Trophoblast cell (in vitro differentiated cells and primary cell): ENCODE measurements at places on chromosomes 3 and 15.

DNA sequence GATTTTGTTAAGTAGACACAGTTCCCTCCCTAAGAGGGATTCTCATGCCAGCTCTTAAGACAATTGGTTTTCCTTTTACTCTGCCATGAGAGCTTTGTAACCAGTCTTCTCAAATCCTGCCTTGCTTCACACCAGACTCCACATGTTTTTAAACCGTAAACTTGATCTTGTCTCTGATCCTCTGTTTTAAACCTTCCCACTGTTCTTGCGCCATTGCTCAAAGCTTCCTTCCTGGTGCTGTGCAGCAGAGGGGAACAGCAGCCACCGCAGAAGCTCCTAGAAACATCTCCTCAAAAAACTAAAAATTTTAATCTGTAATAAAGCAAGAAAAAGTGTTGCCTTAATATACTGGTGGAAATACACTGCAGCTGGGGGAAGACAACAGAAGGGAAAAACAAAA is 154.5 kb upstream of the SATB1 start:
- DNase-seq: no peak
- no peaks in the 10 kb centered on the region for H3K4me1 ChIP-seq
- H3K4me3 ChIP-seq: no peak overlapping the region
- H3K27me3 ChIP-seq: no peaks in the 10 kb centered on the region

DNA sequence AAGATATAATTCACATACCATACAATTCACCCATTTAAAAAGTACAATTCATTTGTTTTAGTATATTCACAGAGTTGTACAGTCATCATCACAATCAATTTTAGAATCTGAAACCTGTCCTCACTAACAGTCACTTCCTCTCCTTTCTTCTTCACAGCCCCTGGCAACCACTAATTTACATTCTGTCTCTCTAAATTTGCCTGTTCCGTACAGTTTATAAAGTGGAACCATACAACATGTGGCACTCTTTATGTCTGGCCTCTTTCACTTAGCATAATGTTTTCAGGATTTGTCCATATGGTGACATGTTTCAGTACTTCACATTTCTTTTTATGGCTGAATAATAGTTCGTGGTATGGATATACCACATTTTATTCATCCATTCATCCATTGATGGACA is 22.7 kb downstream of the ERICH6 start:
- H3K27me3 ChIP-seq: no peaks in the 10 kb centered on the region
- H3K4me1 ChIP-seq: no peaks in the 10 kb centered on the region
- DNase-seq: no peak
- no peaks in the 10 kb centered on the region for H3K36me3 ChIP-seq
- H3K4me3 ChIP-seq: no peak overlapping the region

DNA sequence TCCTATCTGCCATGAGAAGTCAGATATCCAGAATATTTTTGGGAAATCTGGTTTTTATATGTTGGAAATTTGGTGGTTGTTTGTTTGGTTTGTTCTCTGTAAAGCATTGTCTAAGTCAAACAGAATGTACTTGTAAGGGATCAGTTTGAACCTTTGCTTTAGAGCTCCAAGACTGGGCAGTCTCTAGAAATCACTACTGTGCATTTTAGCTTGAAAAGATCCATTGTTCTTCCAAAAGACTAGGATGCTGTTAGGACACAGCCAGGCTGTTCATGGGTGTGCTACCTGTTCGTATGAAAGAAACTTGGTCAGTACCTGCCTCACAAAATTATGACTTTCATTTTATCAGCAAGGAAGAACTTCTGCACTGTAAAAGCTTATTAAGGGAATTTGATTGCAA is 182.6 kb downstream of the WDR72 start:
- no peak overlapping the region for H3K27ac ChIP-seq
- no peak overlapping the region for H3K4me3 ChIP-seq
- DNase-seq: no peak
- H3K4me1 ChIP-seq: no peaks in the 10 kb centered on the region

- no peak for DNase-seq
- H3K4me1 ChIP-seq: no peaks in the 10 kb centered on the region
- no peak overlapping the region for H3K27ac ChIP-seq
- H3K27me3 ChIP-seq: no peaks in the 10 kb centered on the region
Observed at GRCh38 chr15:68658151-68658550, 79.4 kb downstream of the CORO2B start.

GRCh38 chr3:39191111-39191510 is 1.3 kb downstream of the XIRP1 start:
- no peak overlapping the region for H3K4me3 ChIP-seq
- DNase-seq: no peak
- H3K27ac ChIP-seq: peak overlapping the region; percentile 47
- peaks cover 30% of the 10 kb centered on the region for H3K4me1 ChIP-seq
- H3K36me3 ChIP-seq: no peaks in the 10 kb centered on the region

DNA sequence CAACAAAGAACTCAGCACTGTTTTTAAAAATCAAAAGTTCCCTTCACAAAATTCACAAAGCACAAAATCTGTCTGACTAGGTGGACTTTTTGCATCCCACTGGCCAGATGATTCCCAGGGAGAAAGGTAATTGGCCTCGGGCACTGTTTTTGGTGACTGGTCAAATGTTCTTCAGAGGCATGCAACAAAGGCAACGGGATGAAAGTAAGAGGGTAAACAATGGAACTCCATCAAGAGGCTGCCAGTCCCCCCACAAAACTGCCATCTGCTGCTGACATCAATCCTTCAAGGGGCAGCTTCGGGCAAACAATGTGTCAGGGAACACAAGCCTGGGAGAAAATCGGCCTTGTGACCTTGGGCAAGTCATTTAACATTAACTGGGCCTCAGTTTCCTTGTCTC is 3.3 kb downstream of the SRGAP3 start:
- no peak overlapping the region for H3K4me3 ChIP-seq
- no peak overlapping the region for H3K27ac ChIP-seq

DNA sequence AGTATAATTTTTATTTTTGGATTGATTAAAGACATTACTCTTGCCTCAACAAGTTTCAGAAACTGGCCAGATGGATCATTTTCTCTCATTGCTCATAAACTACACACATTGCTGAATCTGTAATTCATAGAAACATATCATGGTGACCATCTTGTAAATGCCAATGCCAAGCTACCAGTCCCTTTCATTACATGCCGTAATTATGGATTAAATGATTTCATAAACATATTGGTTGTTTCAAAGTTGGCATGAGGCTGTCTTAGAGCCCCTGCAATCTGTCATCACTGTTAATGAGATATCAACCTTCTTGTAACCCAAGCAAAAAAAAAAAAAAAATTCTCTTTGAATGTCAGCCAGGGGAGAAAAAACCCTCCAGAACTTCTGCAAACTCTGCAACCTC is 112.2 kb downstream of the DCLK3 start:
- no peaks in the 10 kb centered on the region for H3K4me1 ChIP-seq
- no peak overlapping the region for H3K4me3 ChIP-seq
- H3K36me3 ChIP-seq: no peaks in the 10 kb centered on the region
- no peaks in the 10 kb centered on the region for H3K27me3 ChIP-seq
- H3K27ac ChIP-seq: no peak overlapping the region
- DNase-seq: no peak

DNA sequence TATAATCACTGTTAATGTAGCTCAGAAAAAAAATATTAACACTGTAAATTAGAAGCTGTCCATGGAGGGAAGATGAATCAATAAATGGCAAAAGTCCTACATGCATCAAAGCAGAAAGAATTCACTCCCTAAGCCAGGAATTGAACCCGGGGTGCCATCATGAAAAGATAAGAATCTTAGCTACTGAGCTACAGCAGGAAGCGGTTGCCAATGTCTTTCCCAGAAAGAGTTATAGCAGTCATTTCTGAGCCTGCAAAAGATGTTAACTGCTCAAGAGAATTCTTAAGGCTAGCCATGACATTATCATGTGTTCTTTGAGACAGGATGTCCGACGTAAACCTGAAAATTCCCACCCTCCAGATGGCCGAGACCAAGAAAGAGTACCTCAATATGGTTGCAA is 47.4 kb upstream of the MKRN3 start:
- H3K4me1 ChIP-seq: no peaks in the 10 kb centered on the region
- no peak overlapping the region for H3K27ac ChIP-seq
- no peak overlapping the region for H3K4me3 ChIP-seq

DNA sequence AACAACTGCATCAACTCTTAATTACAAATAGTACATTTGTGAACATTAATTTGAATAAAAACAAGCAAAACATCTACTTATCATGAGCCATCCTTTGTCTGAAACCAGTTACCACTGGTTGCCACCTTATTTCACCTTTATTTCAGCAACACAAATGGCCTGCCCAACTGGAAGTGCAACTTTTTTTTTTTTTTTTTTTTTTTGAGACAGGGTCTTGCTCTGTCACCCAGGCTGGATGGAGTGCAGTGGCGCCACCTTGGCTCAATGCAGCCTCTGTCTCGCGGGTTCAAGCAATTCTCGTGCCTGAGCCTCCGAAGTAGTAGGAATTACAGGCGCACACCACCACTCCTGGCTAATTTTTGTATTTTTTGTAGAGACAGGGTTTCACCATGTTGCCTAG is 13.1 kb downstream of the WDR82 start:
- no peak overlapping the region for H3K4me3 ChIP-seq
- no peaks in the 10 kb centered on the region for H3K27me3 ChIP-seq
- no peak overlapping the region for H3K27ac ChIP-seq

GRCh38 chr3:29614954-29615353 is 334.1 kb downstream of the RBMS3 start:
- DNase-seq: no peak
- no peak overlapping the region for H3K27ac ChIP-seq
- H3K4me3 ChIP-seq: no peak overlapping the region
- H3K27me3 ChIP-seq: no peaks in the 10 kb centered on the region
- no peaks in the 10 kb centered on the region for H3K4me1 ChIP-seq
- H3K36me3 ChIP-seq: no peaks in the 10 kb centered on the region

DNA sequence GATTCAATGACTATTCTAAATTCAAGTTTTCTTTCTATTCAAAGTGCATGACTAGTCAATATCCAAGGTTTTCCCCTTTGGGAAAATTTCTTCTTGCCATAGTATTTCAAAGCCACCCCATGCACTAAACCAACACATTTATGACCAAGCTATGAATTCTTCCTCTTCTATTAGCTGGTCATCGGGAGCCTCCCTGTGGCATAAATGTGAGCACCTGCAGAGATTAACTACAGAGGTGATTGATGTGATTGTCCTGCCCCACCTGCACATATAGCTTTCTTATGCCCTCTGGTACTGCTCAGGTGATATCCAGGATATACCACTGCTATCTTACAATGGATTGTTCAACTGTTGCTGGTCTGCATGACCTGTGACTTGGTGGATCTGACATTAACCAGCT is 694.9 kb downstream of the ZBBX start:
- H3K36me3 ChIP-seq: no peaks in the 10 kb centered on the region
- no peaks in the 10 kb centered on the region for H3K4me1 ChIP-seq
- H3K27ac ChIP-seq: no peak overlapping the region
- no peaks in the 10 kb centered on the region for H3K27me3 ChIP-seq

GRCh38 chr3:155502630-155503029 is 209.1 kb upstream of the STRIT1 start:
- H3K4me1 ChIP-seq: peaks cover 3% of the 10 kb centered on the region
- no peak overlapping the region for H3K27ac ChIP-seq
- DNase-seq: no peak

GRCh38 chr3:117660941-117661817 is 951.6 kb downstream of the TUSC7 start:
- H3K4me3 ChIP-seq: no peak overlapping the region
- H3K27ac ChIP-seq: no peak overlapping the region
- H3K36me3 ChIP-seq: no peaks in the 10 kb centered on the region
- H3K27me3 ChIP-seq: no peaks in the 10 kb centered on the region
- H3K4me1 ChIP-seq: no peaks in the 10 kb centered on the region
- DNase-seq: no peak

DNA sequence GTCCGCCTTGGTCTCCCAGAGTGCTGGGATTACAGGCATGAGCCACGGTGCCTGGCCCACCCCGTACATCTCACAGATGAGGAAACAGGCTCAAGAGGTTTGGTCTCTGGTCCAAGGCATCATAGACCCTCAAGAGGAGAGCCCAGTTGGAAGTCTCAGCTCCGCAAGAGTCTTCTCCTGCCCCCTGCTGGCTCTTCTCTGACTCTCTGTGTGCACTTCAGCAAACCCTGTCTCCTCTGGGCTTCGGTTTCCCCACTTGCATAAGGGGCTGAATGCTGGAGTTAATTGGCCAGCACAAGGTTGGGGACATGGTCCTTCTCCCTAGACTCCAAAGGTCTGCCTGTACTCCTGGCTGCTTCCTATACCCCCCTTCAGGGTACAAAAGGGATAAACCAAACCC is 3.9 kb downstream of the MST1R start:
- H3K36me3 ChIP-seq: no peaks in the 10 kb centered on the region
- H3K4me3 ChIP-seq: no peak overlapping the region
- no peak for DNase-seq
- peaks cover 5% of the 10 kb centered on the region for H3K4me1 ChIP-seq
- no peak overlapping the region for H3K27ac ChIP-seq
- H3K27me3 ChIP-seq: no peaks in the 10 kb centered on the region

- no peak overlapping the region for H3K27ac ChIP-seq
- H3K4me3 ChIP-seq: no peak overlapping the region
- no peak for DNase-seq
- H3K27me3 ChIP-seq: no peaks in the 10 kb centered on the region
- no peaks in the 10 kb centered on the region for H3K36me3 ChIP-seq
Observed at GRCh38 chr3:43747641-43748040, 56.9 kb downstream of the ABHD5 start.

DNA sequence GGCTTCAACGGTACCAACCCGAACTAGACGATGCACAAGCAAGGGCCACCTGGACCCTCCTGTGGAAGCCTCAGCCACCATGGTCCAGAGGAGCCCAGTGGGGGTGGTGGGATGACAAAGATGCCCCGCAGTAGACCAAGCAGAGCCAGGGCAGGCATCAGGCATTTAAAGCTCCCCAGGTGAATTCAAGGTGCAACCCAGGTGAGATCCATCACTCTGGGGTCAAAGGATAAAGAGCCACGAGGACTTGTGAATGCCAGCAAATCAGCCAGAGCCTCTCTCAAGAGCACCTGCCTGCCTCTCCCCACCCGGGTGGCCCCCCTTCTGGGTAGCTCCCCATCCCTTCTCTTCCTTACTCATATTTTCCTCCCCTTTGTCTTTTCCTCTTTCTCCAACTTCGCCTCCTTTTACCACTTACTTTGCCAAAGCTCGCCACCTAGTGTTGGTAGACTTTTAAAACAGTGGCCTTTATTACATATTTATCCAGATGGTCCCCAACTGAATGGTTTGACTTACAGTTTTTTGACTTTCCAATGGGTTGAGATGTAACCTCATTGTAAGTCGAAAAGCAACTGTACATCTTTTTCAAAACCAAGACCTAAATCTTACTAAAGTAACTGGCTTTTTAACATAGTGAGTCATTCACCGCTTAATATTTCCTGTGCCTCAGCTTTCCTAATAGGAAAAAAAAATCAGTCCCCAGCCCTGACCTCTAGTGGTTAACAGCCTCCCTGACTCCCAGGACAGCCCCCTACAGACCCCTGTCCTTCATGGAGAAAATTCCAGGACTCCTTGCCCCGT is 18.8 kb downstream of the PLA2G4F start:
- H3K27me3 ChIP-seq: no peaks in the 10 kb centered on the region
- no peak for DNase-seq
- no peak overlapping the region for H3K27ac ChIP-seq
- no peak overlapping the region for H3K4me3 ChIP-seq
- no peaks in the 10 kb centered on the region for H3K4me1 ChIP-seq
